ENCODE measurements at places on chromosomes 5 and 9.

DNA sequence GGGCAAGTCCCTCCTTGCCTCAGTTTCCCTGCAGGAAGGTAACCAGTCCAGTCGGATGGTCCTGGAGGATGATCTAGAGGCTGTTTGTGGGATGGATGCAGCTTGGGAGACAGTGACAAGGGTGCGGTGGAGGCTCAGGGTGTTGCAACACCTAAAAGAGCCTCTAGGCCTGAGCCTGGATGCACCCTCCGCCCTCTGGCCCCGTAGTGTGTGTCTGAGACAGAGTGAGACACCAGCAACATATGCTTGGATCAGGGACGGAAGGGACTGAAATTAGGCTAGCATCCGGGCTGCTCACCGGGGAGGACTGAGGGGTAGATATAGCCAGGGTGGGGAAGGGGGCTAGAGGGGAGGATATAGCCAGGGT lies 1.1 kb downstream of the CRAT start:
- no peak for DNase-seq

GRCh38 chr9:13278368-13279246 lies 885 bp downstream of the MPDZ start:
- DNase-seq = no peak

- DNase-seq = no peak
Observed at GRCh38 chr5:77277759-77278158, 67.3 kb downstream of the PDE8B start.

- DNase-seq = no peak
Observed at GRCh38 chr9:79489261-79490000, 82.3 kb upstream of the TLE4 start.

DNA sequence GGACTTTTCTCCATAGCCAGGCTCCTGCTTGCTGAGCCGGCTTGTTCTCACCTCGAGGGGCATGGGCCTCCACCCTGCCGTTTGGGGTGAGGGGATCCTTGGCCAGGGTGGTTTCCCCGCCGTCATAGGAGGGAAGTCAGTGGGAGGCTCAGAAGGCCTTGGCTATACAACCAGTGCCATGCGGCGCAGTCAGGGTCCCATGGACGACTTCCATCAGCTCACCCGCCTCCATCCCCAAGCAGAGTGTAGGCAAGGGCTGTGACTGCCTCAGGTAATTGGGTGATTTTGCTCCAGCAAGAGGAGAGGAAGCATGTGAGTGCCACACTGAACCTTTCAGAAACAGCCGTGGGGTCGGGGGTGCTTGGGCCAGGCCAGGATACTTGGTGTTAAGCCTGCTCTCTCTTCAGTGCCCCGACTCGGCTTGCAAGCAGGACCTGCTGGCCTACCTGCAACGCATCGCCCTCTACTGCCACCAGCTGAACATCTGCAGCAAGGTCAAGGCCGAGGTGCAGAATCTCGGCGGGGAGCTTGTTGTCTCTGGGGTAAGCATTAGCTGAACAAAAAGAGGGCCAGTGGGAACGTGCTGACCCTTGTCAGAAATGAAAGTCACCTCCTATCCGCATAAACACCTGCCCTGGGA lies 57.2 kb upstream of the LRRTM2 start:
- no peak for DNase-seq

GRCh38 chr5:128358826-128359225 lies 179.2 kb downstream of the FBN2 start:
- DNase-seq = no peak

- DNase-seq = no peak
Observed at GRCh38 chr5:78899922-78900362, 85.2 kb downstream of the ARSB start.

DNA sequence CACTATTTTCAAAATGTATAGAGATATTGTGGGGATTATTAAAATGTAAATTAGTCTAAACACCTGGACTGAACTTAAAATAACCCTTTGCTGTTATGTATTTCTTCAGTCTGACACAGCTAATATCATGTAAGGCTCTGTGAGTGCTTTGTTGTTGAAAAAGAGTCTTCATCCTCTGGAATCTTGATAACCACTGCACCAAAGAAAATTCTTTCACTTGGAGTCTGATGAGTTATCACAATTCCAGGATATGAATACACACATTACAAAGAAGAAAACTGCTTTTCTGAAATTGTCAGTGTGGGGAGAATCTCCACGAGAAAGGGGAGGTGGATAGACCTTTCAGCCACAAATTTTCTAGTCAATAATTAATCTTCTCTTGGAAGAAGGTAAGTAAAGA lies 42.3 kb upstream of the TARS1 start:
- no peak for DNase-seq

DNA sequence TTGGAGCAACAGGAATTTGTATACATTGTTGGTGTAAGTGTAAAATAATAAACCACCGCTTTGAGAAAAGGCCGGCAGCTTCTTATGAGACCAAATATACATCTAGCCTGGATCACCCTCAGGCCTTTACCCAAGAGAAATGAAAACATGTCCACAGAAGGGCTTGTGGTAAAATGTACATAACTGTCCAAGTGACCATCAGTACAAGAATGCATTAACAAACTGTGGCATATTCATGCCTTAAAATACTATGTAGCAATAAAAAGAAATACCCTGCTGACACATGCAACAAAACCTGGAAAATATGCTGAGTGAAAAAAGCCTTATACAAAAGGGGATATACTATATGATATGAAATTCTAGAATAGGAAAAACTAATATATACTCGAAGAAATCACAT lies 311.9 kb upstream of the TRPC7 start:
- DNase-seq = no peak

DNA sequence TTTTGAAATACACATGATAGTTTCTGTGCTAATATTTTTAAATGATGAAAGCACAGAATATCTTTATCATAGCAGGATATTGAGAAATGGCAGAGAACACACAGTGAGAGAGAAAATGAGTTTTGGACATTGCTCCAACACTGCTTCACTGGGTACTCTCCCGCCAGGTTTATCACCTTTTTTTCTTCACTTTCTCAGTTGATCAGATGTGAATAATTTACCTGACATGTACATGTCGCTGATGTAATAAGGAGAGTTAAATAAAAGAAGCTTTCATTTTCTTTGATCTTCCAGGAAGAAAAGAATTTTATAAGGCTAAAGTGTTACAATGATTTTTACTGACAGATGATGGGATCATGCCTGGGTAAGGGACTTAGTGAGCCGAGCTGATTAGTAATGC lies 134.5 kb downstream of the ALDH1A1 start:
- DNase-seq = no peak

DNA sequence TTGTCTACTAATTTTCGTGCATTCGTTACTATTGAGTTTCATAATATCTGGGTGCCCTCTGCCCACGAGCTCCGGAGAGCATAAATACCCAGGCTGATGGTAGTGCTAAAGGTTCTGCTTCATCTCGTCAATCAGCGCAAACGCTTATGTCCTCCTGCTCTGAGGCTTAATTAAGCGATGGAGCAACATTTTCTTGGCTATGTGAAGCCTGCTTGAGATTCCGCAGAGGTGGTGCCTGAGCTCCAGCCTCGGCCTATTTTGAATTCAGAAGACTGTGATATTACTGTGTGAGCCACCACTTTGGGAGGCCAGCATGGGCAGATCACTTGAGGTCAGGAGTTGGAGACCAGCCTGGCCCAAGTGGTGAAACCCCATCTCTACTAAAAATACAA lies 44.8 kb downstream of the ANXA2R start:
- DNase-seq = no peak

DNA sequence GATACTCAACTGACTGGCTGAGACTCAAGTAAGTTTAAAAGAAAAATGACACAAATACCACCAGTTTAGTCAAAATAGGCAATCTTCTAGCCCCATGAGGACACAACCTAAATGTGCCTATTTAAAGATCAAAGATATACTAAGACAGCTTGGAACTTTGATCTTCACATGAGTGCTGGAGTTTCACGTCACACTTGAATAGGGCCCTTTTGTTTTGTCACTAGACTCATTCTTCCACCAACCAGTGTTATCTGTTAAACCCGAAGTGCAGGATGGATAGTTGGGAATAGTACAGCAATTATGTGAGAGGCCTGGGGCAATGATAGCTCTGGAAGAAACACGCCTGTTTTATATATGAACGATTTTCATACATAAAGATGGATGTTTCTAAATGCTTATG lies 792.8 kb upstream of the NUDT12 start:
- no peak for DNase-seq

GRCh38 chr9:68897577-68898145 lies 116.3 kb downstream of the PRKACG start:
- DNase-seq = no peak

- no peak for DNase-seq
Observed at GRCh38 chr5:14417276-14417730, 164.3 kb upstream of the OTULINL start.

GRCh38 chr5:174596429-174596828 lies 128.0 kb upstream of the MSX2 start:
- DNase-seq = no peak

- no peak for DNase-seq
Observed at GRCh38 chr5:6465831-6466790, 17.5 kb downstream of the UBE2QL1 start.

DNA sequence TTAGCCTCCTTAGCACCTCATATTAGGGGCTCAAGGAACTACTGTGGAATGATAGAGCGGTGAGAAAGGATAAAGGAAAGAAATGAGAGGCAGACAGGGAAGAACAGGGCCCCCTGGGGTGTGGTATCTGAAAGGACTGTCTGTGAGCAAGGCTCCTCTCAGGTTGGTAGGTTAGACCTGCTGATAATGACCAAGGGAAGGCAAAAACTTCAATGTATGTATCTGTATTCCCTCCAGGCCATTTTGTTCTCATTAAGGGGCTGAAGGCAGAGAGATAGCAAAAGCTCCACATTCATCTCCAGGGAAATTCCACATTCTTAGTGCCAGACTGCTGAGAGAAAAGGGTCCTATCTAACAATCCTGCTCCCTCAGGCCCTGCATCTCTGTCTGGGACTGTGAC lies 28.6 kb downstream of the TRIM32 start:
- no peak for DNase-seq

- DNase-seq = no peak
Observed at GRCh38 chr9:110241260-110241857, 14.9 kb downstream of the TXN start.

DNA sequence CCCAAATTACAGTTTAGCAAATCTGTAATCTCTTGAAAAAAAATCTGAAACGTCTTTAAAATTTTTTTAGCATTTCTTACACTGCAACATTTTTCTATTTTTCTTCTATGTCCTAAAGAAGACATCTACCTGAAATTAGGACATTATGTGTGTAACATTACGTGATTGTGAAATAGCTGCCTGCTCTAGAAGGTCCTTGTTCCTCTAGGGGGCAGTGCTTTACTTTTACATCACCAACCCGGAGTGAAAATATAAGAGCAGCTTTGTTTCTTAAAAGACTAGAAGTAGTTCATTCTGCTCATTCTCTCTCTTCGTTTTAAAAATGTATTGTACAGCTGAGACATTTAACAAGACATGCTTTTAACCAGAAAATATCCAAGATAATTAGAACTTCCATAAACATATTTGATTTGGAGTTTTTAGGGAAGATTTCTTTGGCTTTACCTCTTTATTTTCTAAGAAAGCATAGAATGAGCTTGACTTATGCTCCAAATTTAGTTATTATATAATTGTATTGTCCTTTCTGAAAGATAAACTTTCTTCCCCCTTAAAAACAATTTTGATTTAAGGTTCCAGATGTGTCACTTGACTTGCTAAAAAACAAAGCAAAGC lies 48.1 kb upstream of the RIOK2 start:
- DNase-seq = peak; percentile 66

GRCh38 chr5:147669169-147669869 lies 113.2 kb downstream of the JAKMIP2 start:
- no peak for DNase-seq

DNA sequence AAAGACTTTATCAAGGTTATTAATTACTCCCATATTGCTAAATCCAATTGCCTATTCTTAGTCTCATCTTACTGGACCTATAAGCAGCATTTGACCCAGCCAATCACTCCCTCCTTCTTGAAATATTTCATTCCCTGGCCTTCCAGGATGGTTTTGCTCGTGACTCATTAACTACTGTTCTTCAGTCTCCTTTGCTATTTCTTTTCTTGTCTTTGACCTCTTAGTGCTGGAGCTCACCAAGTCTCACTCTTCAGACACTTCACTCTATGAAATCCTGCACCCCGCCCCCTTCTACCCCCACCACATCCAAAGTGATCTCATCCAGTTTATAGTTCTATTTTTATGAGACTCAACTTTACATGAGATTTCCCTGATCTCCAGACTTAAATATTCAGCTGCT lies 803.1 kb upstream of the WWC1 start:
- DNase-seq = no peak
